ENCODE measurements at places on chromosomes 5 and 9. TPM values are rescaled to one million over a fixed set of nuclear protein-coding genes. Genes with fewer than 3 reads are reported as not detected.

ARAP3 gene
- total RNA-seq = 9.2 TPM

PTGR1 gene
- 34.5 TPM for total RNA-seq

GPX8 gene
- 9.6 TPM for total RNA-seq

OLFML2A gene
- total RNA-seq = 81.0 TPM

PRKAA1 gene
- total RNA-seq = 70.1 TPM

PIP5K1B gene
- total RNA-seq = 1.0 TPM

SLC25A48 gene
- 0.42 TPM for total RNA-seq

ZNF366 gene
- total RNA-seq = 3.3 TPM

GRCh38 chr9:122158202-122158601, 1.4 kb downstream of the NDUFA8 start:
- H3K36me3 ChIP-seq = no peaks in the 10 kb centered on the region
- DNase-seq = no peak
- H3K4me3 ChIP-seq = peak overlapping the region; percentile 97
- no peak overlapping the region for H3K27ac ChIP-seq
- H3K4me1 ChIP-seq = peaks cover 31% of the 10 kb centered on the region

DNA sequence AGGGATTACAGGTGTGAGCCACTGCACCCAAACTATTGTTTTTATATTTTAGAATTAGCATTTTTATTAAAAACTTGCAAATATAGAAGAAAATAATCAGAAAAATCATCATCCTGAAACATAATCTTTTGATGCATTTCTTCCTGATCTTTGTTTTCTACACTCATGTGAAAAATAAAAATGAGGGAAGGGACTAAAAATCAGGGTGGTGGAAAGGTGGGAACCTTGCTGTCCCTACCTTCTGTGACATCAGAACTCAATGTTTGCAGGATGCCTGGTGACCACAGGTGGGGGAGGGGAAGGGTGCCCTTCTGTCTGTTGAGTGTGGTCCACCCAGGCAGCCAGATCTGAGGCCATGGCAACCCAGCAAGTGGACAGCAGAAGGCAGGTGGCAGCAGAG, at the start of gene SMIM23:
TSS of gene SMIM23 (plus strand) at position 301 of the 400 bp plus-strand sequence. CDS start at position 356, 55 bp downstream.
- no peaks in the 10 kb centered on the region for H3K27me3 ChIP-seq
- no peaks in the 10 kb centered on the region for H3K36me3 ChIP-seq
- DNase-seq = no peak
- H3K4me3 ChIP-seq = no peak within 1 kb of the TSS

- H3K27me3 ChIP-seq = no peaks in the 10 kb centered on the region
- no peak overlapping the region for H3K27ac ChIP-seq
- DNase-seq = no peak
- H3K36me3 ChIP-seq = no peaks in the 10 kb centered on the region
Measured at GRCh38 chr5:40497573-40497972, 182.1 kb upstream of the PTGER4 start.

DNA sequence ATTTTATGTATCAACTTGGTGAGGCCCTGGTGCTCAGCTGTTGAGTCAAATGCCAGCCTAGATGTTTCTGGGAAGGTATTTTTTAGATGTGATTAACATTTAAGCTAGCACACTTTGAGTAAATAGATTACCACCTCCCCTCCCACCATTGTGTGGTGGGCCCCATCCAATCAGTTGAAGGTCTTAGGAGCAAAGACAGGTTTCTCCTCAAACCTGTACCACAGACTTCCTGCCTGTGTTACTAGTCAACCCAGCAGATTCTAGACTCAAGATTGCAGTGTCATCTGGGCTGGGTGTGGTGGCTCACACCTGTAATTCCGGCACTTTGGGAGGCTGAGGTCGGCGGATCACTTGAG, 33.8 kb downstream of the MRPL36 start:
- no peak overlapping the region for H3K4me3 ChIP-seq
- H3K27ac ChIP-seq = no peak overlapping the region
- H3K27me3 ChIP-seq = peaks cover 75% of the 10 kb centered on the region

GRCh38 chr5:24643156-24643555, 1.6 kb downstream of the CDH10 start:
- H3K4me3 ChIP-seq = no peak overlapping the region
- H3K36me3 ChIP-seq = no peaks in the 10 kb centered on the region
- H3K4me1 ChIP-seq = no peaks in the 10 kb centered on the region
- H3K27me3 ChIP-seq = peaks cover 7% of the 10 kb centered on the region

- H3K4me1 ChIP-seq = peaks cover 49% of the 10 kb centered on the region
- no peaks in the 10 kb centered on the region for H3K36me3 ChIP-seq
- peak; percentile 90 for DNase-seq
Measured at GRCh38 chr9:69376651-69377050, 51.6 kb downstream of the ENTREP1 start.

DNA sequence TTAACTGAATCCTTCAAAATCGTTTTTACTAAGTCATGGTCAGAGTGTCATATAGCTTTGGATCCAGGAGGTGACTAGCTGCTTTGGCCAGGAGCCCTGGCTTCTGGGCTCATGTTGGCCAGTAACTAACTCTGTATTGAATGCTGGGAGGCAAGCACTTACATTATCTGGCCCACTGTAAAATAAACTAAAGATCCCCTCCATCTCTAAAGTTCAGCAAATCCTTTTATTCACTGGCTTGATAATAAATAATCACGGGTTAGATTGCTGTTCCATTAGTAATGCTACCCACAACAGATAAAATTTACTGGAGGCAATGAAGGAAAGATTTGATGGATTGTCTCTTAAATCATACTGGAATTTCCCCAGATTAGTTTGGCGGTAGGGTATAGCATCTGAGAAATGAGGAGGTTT, 382.2 kb upstream of the TLE4 start:
- no peaks in the 10 kb centered on the region for H3K36me3 ChIP-seq
- no peak overlapping the region for H3K4me3 ChIP-seq
- no peak overlapping the region for H3K27ac ChIP-seq
- DNase-seq = no peak
- no peaks in the 10 kb centered on the region for H3K27me3 ChIP-seq

DNA sequence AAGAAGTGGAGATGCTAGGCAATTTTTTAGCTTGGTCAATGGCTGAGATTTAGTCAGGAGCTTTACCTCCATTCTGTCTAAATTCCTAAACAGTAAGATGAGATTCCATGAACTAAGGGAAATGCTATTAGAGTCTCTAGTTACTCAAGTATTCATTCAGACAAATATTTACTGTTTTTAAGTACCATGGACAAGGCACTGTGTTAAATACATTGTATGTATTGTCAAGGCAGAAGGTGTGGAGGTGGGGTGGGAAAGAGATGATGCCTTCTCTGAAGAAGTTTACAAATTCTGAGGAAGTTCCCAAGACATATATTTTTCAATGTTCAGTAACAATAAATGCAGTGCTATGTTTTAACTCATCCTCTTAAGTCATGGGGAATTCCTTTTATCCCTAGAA, 459.9 kb upstream of the NMUR2 start:
- H3K27me3 ChIP-seq = no peaks in the 10 kb centered on the region
- H3K4me3 ChIP-seq = no peak overlapping the region
- no peaks in the 10 kb centered on the region for H3K4me1 ChIP-seq
- no peak for DNase-seq
- H3K27ac ChIP-seq = no peak overlapping the region

DNA sequence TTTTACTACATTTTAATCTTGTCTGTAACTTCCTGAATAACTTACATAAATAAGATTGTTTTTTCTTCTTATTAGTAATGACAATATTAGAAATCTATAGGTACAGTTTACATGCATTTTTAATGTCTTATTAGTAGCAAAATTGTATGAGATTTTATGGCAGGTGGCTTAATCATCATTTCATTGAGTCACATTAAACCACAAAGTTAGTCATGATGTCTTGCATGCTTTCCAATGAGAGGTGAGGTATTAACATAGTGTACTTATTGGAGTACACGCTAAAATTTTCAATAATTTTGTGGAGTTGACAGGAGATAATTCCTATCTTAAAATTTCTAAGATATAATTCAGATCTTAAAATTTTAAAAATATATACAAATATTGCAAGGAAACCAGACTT, 989.6 kb upstream of the ARRDC3 start:
- H3K36me3 ChIP-seq = no peaks in the 10 kb centered on the region
- H3K27me3 ChIP-seq = no peaks in the 10 kb centered on the region
- H3K4me1 ChIP-seq = no peaks in the 10 kb centered on the region
- H3K4me3 ChIP-seq = no peak overlapping the region

DNA sequence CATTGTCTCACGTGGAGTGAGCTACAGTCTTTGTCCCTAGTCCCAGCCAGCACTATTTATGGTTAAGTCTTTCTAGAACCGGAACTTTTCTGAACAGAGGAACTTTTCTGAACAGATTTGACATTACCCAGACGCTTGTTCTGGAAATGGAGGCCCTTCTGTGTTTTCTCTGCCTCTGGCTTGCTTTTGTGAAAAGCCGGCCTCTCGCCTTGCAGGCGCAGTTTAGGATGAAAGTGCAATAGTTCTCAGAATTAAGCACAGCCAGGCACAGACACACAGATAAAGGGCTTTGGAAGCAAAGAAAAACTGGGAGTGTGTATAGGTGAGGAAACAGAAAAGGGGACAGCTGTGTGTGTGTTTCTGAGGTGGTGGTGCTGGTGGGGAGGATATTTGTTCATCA, 5.9 kb downstream of the GDNF start:
- no peaks in the 10 kb centered on the region for H3K36me3 ChIP-seq
- peaks cover 33% of the 10 kb centered on the region for H3K27me3 ChIP-seq
- DNase-seq = no peak

DNA sequence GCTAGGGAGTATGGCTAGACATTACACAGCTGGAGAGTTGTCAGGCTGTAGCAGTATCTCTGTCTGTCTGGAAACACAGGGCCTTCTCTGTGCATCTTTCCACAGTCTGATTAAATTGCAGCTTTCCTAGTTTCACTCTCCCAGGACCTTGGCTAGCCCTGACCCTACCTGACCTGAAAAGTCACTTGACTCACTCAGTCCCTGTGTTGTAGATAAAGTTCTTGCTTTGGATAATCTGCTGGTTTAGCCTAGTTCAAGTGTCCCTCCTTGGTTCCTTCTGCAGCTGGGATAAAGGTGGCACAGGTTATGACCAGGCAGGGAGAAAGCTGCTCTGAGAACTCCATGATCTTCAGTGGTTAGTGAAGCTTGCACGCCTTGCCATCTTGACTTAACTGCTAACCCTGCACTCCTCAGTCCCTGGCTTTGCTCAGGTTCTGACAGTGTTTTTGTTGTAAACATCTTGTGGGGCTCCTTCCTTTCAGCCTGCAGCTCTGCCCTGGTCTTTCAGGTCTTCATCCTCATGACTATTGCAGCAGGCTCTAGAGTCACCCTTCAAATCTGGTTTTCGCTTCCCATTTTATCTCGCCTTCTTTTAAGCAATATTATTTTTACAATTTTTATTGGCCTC, 101.0 kb downstream of the PIP5K1B start:
- no peak overlapping the region for H3K4me3 ChIP-seq
- no peaks in the 10 kb centered on the region for H3K27me3 ChIP-seq
- peaks cover 12% of the 10 kb centered on the region for H3K4me1 ChIP-seq
- H3K27ac ChIP-seq = no peak overlapping the region

DNA sequence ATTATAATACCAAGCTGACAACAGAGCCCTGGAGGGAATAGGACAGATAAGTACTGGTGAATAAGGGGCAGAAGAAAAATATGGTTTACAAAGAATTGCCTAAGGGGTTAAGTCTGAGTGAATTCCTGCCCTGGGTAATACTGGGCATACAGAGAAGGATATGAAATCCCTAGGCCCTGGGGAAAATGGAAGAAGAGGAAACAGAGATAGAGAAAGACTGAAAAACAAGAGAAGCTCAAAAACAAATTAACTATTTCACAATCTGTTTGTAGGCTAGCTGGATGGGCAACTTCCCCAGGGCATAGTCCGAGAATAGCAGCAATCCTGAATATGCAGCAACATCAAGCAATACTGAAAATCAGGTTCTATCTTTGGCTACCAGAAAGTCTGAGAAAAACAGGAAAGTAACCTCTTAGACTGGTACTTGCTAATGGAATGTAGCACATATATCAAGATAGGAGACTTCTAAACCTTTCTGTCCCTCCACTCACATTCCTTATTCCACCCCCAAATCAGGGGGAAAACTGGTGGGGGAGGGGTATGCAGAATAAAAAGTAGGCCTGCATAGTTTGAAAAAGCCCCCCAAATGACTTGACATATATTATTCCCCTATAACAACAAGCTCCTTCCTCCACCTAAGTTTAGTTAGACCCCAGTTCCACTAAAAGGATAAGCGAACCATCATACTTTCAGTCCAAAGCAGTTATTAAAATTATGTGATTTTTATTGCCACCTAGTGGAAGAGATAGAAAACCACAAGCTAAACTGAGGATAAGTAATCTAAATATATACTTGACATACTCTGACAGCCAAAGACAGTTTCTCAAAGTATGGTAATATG, 20.6 kb downstream of the SLC38A9 start:
- H3K27ac ChIP-seq = peak overlapping the region; percentile 24
- no peaks in the 10 kb centered on the region for H3K27me3 ChIP-seq
- no peak for DNase-seq
- H3K4me3 ChIP-seq = peak overlapping the region; percentile 18
- peaks cover 15% of the 10 kb centered on the region for H3K4me1 ChIP-seq

GRCh38 chr5:128093368-128093767, 9.8 kb downstream of the SLC12A2 start:
- no peak for DNase-seq
- peaks cover 4% of the 10 kb centered on the region for H3K4me1 ChIP-seq
- no peaks in the 10 kb centered on the region for H3K36me3 ChIP-seq
- peak overlapping the region; percentile 10 for H3K27ac ChIP-seq
- no peak overlapping the region for H3K4me3 ChIP-seq
- H3K27me3 ChIP-seq = no peaks in the 10 kb centered on the region

- H3K27ac ChIP-seq = no peak overlapping the region
- no peak for DNase-seq
- H3K4me1 ChIP-seq = peaks cover 13% of the 10 kb centered on the region
Measured at GRCh38 chr5:75364571-75365280, 27.7 kb downstream of the HMGCR start.

DNA sequence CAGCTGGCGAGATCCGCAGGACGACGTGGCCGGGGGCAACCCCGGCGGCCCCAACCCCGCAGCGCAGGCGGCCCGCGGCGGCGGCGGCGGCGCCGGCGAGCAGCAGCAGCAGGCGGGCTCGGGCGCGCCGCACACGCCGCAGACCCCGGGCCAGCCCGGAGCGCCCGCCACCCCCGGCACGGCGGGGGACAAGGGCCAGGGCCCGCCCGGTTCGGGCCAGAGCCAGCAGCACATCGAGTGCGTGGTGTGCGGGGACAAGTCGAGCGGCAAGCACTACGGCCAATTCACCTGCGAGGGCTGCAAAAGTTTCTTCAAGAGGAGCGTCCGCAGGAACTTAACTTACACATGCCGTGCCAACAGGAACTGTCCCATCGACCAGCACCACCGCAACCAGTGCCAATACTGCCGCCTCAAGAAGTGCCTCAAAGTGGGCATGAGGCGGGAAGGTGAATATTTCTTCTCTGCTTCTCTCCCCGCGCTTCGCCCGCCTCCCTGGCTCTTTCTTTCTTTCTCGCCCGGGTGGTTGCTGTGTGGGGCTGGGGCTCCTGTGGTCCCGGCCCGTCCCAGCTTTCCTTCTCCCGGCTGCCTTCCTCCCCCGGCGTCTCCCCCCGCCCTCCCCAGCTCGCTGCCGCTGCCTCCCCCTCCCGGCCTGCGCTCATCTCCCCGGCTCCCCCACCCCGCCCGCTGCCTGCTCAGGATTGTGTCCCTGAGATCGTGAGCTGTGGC, 2.2 kb downstream of the NR2F1 start:
- H3K4me1 ChIP-seq = peaks cover 73% of the 10 kb centered on the region
- H3K4me3 ChIP-seq = peak overlapping the region; percentile 76
- H3K27me3 ChIP-seq = peaks cover 26% of the 10 kb centered on the region
- peak; percentile 89 for DNase-seq
